Stimulated activated naive B cell treated with anti-CD40 and anti-IgM and Interleukin-4, amounts not matched to agents 10 μg/mL and 1 μg/mL and 100 μg/mL, for 72 hours (primary cell): ENCODE measurements at places on chromosomes 13 and 19.

DNA sequence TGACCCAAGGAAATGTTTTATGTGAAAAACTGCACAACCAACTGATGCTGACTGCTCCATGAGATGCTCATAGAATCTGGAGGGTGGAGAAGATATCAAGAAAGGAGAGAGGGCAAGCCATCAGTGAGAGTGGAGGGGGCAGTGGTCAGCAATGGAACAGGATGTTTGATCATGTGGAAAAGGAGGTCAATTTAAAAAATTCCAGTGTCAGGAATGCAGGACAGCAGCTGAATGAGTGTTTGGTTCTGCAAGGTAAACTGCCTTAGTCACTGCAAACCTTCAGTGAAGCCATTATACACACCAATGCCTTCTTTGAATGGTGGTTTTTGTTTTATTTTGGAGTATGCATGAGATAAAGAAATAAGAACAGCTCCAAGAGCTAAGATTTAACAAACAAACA, 121.5 kb downstream of the FGF14 start:
- H3K36me3 ChIP-seq, result no peaks in the 10 kb centered on the region
- no peaks in the 10 kb centered on the region for H3K27me3 ChIP-seq
- no peaks in the 10 kb centered on the region for H3K4me1 ChIP-seq
- no peak for DNase-seq
- no peak overlapping the region for H3K4me3 ChIP-seq
- no peak overlapping the region for H3K27ac ChIP-seq

- peaks cover 21% of the 10 kb centered on the region for H3K4me1 ChIP-seq
- peak overlapping the region; percentile 83 for H3K27ac ChIP-seq
- peaks cover 51% of the 10 kb centered on the region for H3K36me3 ChIP-seq
Observed at GRCh38 chr19:16417660-16418596, 53.8 kb downstream of the EPS15L1 start.

- DNase-seq, result no peak
- no peak overlapping the region for H3K4me3 ChIP-seq
- no peak overlapping the region for H3K27ac ChIP-seq
- no peaks in the 10 kb centered on the region for H3K36me3 ChIP-seq
- no peaks in the 10 kb centered on the region for H3K4me1 ChIP-seq
Observed at GRCh38 chr13:32136061-32136460, 104.5 kb downstream of the FRY start.

GRCh38 chr13:41004875-41005693, 14.0 kb downstream of the ELF1 start:
- peaks cover 16% of the 10 kb centered on the region for H3K36me3 ChIP-seq
- H3K27me3 ChIP-seq, result no peaks in the 10 kb centered on the region
- H3K4me3 ChIP-seq, result peak overlapping the region; percentile 46
- DNase-seq, result peak; percentile 16
- peak overlapping the region; percentile 88 for H3K27ac ChIP-seq
- H3K4me1 ChIP-seq, result peaks cover 34% of the 10 kb centered on the region

DNA sequence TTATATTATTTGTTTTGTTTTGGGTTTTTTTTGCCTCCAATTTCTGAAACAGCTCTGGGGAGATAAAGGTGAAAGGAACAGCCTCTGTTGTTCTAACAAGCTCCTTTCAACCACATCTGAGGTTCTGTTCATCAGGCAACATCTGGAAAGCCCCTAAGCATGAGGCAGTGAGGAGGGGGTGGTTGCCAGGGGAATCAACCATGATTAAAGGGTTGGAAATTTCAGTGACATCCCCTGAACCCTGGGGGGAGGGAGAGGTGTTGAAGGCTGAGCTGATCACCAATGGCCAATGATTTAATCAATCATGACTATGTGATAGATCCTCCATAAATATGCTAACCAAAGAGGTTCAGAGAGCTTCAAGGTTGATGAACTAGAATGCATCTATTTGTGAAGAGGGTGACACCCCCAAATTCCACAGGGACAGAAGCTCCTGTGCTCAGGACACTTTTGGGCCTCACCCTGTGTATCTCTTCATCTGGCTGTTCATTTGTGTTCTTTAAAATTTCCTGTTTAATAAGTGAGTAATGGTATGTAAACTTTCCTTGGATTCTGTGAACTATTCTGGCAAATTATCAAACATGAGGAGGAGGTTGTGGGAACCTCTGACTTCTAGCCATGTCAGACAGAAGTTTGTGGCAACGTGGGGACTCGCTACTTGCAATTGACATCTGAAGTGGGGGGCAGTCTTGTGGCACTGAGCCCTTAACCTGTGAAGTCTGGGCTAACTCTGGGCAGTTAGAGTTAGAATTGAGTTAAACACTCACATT, 221.3 kb downstream of the NHLRC3 start:
- DNase-seq, result no peak
- peaks cover 6% of the 10 kb centered on the region for H3K27me3 ChIP-seq
- H3K36me3 ChIP-seq, result no peaks in the 10 kb centered on the region
- H3K27ac ChIP-seq, result no peak overlapping the region

- peaks cover 20% of the 10 kb centered on the region for H3K4me1 ChIP-seq
- no peak for DNase-seq
- peaks cover 49% of the 10 kb centered on the region for H3K27me3 ChIP-seq
- no peaks in the 10 kb centered on the region for H3K36me3 ChIP-seq
- peak overlapping the region; percentile 70 for H3K27ac ChIP-seq
Observed at GRCh38 chr19:43638995-43639518, 593 bp downstream of the CADM4 start.

DNA sequence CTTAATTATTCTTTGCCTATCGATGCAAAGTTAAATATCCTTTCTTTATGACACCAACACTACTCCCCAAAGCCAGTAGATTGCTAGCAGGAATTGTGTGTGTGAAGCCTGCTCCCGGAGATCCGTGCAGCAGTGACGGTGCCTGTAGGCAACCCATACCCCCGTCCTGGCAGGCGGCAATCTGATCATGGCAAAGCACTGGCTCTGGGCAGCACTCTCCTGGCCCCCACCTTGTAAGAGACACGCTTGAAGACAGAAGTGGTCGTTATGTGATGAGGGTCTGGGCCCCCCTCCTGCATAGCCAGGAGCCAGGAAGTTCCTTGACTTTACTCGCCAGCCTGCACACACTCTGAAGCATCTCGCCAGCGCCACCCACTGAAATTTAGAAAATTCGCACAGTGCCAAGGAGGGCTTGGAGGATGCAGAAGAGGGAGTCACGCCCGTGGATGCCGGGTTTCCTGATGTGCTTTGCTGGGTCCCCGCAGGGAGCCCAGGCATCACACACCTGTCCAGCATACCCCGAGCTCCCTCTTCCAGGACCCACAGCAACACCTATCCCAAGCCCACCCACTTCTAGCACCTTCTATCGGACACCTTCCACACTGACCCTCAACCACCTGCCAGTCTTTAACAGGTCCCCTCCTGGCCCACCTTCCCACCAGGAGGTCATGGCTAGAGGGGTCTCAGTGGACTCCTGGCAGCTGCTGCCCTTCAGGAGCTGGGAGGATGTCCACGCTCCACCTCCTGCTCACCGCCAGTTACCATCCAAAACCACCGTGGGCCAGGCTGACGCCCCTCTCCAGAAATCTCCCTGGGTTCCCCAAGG, 54.5 kb downstream of the CEBPG start:
- no peak for DNase-seq
- peaks cover 8% of the 10 kb centered on the region for H3K36me3 ChIP-seq
- H3K4me1 ChIP-seq, result peaks cover 6% of the 10 kb centered on the region
- H3K4me3 ChIP-seq, result no peak overlapping the region
- H3K27me3 ChIP-seq, result peaks cover 4% of the 10 kb centered on the region

GRCh38 chr13:85288698-85289097, 510.5 kb downstream of the SLITRK6 start:
- peaks cover 9% of the 10 kb centered on the region for H3K4me1 ChIP-seq
- no peak overlapping the region for H3K27ac ChIP-seq
- H3K4me3 ChIP-seq, result no peak overlapping the region
- no peaks in the 10 kb centered on the region for H3K27me3 ChIP-seq
- no peak for DNase-seq

DNA sequence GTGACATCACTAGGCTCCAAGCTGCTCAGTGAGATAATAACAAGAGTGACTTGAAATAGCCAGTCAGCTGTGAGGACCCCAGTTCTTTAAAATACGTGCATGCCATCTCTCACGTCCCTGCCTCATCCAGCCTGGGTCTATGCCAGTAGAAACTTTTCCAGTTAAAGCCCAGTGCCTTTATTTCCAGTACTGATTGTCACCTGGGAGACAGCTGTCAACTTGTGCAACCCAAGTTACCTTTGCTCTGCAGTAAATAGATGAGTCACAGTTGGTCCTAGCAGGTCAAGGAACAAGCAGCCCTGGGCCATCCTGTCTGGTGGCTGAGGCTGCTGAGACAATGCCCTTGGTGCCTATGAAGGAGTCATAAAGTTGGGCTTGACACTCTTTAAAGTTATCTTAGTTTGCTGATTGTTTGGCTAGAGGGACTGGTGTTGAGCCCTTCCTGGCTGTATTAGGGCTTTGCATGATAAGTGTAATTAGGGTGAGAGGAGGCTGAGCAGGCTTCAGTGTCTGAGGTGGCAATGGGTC, 228.7 kb downstream of the LACC1 start:
- DNase-seq, result no peak
- no peak overlapping the region for H3K27ac ChIP-seq
- no peaks in the 10 kb centered on the region for H3K36me3 ChIP-seq
- no peak overlapping the region for H3K4me3 ChIP-seq
- no peaks in the 10 kb centered on the region for H3K27me3 ChIP-seq
- H3K4me1 ChIP-seq, result no peaks in the 10 kb centered on the region

DNA sequence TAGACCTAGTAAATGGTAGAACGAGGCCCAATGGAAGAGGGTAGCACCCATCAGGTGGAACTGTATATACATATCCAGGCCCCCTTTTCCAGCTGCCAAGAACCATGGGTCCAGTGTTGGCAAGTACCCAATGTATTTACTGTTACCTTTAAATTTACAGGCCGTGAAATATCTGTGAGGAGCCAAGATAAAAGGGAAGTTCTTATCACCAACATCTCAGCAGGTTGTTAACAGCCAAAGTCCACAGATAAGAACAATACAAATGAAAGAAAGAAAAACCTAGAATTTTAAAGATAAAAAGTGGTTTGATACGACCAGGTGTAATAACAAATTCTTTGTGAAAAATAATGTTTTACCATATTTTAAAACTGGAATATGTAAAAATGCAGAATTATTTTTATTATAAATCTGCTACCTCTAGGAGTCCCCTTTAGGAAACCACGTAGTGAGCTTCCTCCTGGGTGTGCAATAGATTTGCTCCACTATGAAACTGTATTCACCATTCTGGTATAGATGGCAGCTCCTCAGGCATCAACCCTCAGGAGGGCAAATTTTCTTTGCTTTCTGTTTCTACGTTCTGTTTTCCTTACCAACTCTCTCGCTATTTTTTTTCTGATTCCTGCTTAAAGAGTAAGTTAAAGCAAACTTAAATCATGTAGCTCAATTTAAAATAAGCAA, 292.2 kb upstream of the SLC10A2 start:
- H3K27ac ChIP-seq, result no peak overlapping the region
- DNase-seq, result no peak
- H3K4me1 ChIP-seq, result no peaks in the 10 kb centered on the region
- H3K4me3 ChIP-seq, result no peak overlapping the region
- no peaks in the 10 kb centered on the region for H3K27me3 ChIP-seq
- H3K36me3 ChIP-seq, result no peaks in the 10 kb centered on the region

GRCh38 chr13:97328222-97328790, 105.7 kb upstream of the RAP2A start:
- H3K4me1 ChIP-seq, result peaks cover 7% of the 10 kb centered on the region
- no peak for DNase-seq
- H3K36me3 ChIP-seq, result no peaks in the 10 kb centered on the region
- H3K4me3 ChIP-seq, result no peak overlapping the region

DNA sequence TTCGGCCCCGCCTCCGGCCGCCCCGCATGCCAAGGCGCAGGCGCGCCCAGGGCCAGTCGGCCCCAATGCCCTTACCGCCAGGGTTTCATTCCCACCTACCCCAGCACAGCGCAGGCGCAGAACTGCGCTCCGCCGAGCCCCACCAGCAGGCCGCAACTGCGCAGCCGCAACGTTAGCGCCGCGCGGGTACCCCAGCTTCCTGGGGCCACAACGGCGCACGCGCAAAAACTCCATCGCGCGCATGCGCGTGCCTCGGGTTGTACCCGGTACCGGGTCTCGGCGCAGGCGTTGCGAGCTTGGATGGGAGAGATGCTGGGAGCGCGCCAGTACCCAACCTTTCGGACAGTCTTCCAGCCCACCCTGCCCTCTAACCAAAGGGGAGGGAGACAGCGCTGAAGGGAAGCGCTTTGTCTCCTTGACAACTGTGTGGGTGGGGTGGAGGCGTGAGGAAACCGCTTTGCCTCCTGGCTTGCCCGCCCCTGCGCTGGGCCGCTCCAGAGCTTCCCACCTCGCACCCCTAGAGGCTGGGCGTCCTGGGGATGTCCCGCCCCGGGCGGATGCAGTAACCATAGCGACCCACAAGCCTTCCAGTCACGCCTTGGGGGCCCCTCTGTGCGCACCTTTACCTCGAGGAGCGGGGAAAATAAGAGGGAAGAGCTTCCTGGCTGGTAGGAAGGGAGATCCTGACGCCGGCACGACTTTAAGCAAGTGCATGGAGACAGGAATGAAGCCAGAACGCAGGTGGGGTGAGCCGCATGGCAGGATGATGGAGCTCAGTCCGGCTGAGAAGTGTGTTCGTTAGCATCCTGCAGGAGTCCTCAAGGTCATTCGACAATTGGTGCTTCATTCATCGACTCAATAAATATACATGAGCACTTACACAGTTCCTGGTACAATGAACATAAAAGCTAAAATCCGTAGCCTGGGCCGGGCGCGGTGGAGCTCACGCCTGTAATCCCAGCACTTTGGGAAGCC, 525 bp upstream of the MYPOP start:
- H3K4me3 ChIP-seq, result peak overlapping the region; percentile 92
- peak overlapping the region; percentile 94 for H3K27ac ChIP-seq
- H3K36me3 ChIP-seq, result peaks cover 19% of the 10 kb centered on the region
- H3K4me1 ChIP-seq, result peaks cover 13% of the 10 kb centered on the region
- H3K27me3 ChIP-seq, result peaks cover 6% of the 10 kb centered on the region
- peak; percentile 99 for DNase-seq

GRCh38 chr19:15780610-15781418, 6.6 kb upstream of the OR10H5 start:
- peaks cover 30% of the 10 kb centered on the region for H3K27me3 ChIP-seq
- H3K36me3 ChIP-seq, result no peaks in the 10 kb centered on the region
- no peaks in the 10 kb centered on the region for H3K4me1 ChIP-seq
- no peak overlapping the region for H3K4me3 ChIP-seq
- no peak for DNase-seq

DNA sequence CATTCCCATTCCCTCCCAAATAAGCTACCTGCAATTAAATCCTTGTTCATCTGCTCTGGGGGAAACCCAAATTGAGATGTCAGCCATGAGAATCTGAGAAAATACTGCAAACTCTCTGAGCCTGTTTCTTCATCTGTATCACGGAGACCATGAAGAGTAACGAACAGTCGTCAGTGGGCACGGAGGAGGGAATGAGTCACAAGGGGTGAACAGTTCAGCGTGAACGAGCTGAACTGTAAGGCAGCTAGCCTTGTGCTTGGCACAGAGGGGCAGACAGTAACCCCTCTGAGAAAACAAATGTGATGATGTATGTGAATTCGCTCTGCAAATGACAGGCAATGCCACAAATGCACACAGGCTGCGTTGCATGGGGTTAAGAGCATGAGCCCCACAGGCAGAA, 288.7 kb downstream of the FOXO1 start:
- peaks cover 9% of the 10 kb centered on the region for H3K36me3 ChIP-seq
- no peak overlapping the region for H3K4me3 ChIP-seq
- no peak overlapping the region for H3K27ac ChIP-seq
- H3K27me3 ChIP-seq, result no peaks in the 10 kb centered on the region
- DNase-seq, result no peak
